ENCODE measurements at places on chromosomes 3 and 15.
A peak's percentile ranks its signal among the peaks of the same experiment; 100 is the strongest.

GRCh38 chr3:13473020-13473419 is 7.1 kb upstream of the HDAC11 start:
- DNase-seq: no peak

DNA sequence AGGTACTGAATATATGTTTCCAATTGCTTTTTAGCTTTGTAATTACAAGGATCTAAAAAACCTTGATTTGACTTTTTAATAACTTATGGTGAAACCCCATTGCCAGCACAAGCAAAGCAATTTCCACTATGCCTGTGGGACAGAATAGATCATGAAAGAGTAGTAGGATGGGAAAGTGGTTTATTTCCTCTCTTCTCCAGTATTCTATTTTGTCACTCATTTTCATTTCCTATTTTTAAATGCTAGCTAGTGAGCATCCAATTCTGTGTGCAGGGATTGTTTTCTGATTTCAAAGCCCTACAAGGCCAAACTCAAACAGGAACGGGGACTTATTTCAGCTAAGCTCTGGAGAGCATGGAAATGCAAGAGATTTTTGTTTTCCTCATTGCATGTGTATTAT is 132.0 kb upstream of the TGFBR2 start:
- DNase-seq: no peak

DNA sequence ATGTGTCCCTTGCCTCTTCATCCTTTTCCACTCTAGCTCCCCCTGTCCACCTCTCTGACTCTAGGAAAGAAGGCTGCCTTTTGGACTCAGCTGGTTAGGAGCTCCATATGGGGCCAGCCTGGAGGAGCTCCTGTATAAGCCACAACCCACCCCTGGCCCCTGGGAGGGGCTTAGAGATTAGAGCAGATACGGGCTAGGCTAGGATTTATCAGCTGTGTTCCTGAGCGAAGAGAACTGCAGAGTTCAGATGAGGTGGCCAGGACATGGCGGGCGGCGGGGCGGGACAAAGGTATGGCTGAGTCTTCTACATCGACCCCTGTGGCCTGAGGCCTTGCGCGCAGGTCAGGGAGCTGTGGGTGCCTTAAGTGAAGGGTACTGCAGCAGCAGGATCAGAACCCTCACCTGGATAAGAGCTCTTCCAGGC is 7.9 kb downstream of the NBEAL2 start:
- no peak for DNase-seq

DNA sequence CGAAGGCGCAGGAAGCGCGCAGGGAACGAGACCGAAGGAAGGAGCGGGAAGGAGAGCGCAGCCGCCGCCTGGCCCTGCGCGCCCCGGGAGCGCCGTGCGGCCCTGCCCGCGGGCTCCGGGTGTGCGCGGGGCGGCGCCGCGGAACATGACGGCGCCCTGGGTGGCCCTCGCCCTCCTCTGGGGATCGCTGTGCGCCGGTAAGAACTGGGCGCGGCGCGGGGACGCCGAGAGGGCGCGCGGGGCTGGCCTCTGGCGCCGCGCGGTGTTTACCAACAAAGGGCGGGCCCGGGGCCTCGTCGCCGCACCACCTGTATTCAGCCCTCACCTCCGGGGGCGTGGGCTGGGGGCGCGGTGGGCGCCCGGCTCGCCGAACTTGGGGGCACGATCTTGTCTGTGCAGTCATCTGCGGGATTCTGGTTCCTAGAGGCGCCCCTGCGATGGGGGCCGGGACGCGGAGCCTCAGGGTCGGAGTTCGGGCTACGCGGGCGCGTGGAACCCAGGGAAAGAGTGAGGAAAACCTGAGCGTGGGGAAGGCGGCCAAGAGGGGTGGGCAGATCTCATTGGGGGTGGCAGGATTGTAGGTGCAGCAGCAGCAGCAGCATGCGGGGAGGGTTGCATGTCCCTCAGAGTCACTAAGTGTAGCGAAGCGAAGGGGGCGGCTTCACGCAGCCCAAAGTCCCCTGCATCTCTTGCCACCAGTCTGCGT is 641 bp downstream of the ACVR2B start:
- peak; percentile 55 for DNase-seq

- no peak for DNase-seq
Observed at GRCh38 chr15:100849021-100849854, 30.4 kb upstream of the ALDH1A3 start.

All from hepatic stellate cell (primary cell).